ENCODE measurements at places on chromosomes 12 and 14. TPM values are rescaled to one million over a fixed set of nuclear protein-coding genes. Genes with fewer than 3 reads are reported as not detected.

DNA sequence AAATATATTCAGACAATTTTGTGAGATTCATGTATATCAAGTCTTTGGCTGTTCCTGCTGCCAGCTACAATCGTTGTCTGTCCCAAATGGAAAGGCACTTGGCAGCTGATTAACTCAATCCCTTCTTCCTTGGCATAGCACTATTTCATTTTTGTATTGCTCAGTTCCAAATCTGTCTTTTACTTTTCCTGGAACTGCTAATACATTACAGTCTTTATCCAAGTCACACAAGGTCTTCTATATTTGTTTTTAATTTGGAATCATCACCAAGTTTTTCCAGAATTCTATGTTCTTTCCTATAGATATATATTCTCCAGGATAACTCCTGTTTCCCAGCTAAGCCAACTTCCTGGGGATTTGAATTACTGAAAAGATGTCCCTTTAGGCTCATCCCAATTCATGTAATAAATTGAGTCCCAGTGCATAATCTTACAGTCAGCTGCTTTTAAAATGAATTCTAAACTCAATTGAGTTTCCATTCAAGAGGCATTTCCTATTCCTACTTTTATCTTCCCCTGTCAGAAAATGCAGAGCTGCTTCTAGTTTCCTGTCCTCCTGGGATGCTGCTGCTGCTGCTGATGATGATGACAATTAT, 45.9 kb downstream of the DYRK2 start:
- no peak for DNase-seq

- DNase-seq: no peak
Observed at GRCh38 chr12:70221626-70222025, 21.6 kb upstream of the CNOT2 start.

DNA sequence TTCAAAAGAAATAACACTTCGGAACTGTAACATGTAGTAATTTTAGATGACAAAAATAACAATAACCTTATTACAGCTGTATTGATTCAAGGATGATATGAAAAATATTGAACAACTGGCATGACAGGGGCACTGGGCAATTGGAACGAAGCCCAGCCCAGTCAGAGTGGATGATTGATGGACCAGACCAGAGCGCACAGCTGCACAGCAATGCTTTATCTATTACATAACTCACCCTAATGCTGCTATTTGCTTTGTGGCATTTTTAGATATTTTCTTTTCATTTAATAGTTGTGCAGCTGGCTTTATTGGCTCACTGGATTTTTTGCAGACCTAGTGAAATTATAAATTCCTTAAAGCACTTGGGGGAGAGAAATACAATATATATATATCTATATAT, 26.9 kb upstream of the FERMT2 start:
- no peak for DNase-seq

- peak; percentile 71 for DNase-seq
Observed at GRCh38 chr12:43957732-43958372, 122.0 kb downstream of the TMEM117 start.

- DNase-seq: no peak
Observed at GRCh38 chr12:58412461-58413060, 471.2 kb downstream of the ATP23 start.

Gene RND1
- 0.07 TPM for total RNA-seq

DNA sequence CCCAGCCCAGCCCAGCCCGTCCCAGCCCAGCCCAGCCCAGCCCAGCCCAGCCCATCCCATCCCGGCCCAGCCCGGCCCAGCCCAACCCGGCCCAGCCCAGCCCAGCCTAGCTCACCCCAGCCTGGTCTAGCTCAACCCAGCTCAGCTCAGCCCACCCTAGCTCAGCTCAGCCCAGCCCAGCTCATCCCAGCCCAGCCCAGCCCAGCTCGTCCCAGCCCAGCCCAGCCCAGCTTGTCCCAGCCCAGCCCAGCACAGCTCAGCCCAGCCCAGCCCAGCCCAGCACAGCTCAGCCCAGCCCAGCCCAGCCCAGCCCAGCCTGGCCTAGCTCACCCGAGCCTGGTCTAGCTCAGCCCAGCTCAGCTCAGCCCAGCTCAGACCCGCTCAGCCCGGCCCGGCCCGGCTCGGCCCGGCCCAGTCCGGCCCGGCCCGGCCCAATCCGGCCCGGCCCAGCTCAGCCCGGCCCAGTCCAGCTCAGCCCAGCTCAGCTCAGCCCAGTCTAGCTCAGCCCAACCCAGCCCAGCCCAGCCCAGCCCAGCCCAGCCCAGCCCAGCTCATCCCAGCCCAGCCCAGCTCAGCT, 184.7 kb downstream of the TMEM121 start:
- DNase-seq: no peak

GRCh38 chr12:76936275-76937193, 57.7 kb upstream of the CSRP2 start:
- DNase-seq: no peak

Gene TBX3
- 18.4 TPM for total RNA-seq

Gene TSHR
- not detected for total RNA-seq

Gene AKAP6
- total RNA-seq: 0.60 TPM

Gene GSC
- total RNA-seq: not detected

- DNase-seq: no peak
Observed at GRCh38 chr12:89848732-89849131, 140.1 kb upstream of the ATP2B1 start.

- peak; percentile 67 for DNase-seq
Observed at GRCh38 chr14:50397390-50398188, 908 bp upstream of the CDKL1 start.

- DNase-seq: no peak
Observed at GRCh38 chr14:101812071-101812470, 50.6 kb downstream of the PPP2R5C start.

DNA sequence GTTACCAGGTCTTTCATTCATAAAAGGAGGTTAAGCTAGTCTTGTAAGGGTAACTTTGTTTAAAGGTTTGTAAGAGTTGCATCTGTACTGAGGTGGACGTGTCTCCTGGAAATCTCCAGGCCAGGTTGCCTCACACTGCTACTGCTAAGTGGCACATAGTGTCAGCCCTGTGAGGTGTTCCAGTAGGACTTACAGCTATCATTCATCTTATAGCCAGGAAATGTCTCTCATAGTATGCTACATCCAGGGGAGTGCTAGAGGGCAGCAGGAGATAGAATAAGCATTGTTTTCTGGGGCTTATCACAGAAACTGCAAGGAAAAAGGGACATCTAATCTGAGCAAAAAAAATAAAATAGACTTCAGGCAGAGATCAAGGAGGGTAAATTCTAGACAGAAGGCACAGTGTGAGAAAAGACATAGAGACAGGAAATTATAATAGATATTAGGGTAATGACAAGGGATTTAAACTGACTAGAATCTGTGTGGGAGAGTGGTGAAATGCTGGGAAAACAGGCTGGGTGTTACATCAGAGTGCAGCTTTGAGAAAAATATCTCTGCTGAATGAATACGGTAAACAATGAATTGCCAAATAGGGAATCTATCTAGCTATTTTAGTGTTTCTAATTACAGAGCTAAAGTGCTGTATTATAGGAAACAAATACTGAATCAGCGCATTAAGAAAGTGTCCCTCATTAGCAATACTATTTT, 205.1 kb upstream of the ABCD2 start:
- DNase-seq: no peak

- DNase-seq: no peak
Observed at GRCh38 chr12:87304406-87304805, 724.8 kb downstream of the C12orf50 start.

GRCh38 chr14:74896400-74896799, 14.7 kb downstream of the DLST start:
- DNase-seq: no peak

Gene NAB2
- 27.4 TPM for total RNA-seq

DNA sequence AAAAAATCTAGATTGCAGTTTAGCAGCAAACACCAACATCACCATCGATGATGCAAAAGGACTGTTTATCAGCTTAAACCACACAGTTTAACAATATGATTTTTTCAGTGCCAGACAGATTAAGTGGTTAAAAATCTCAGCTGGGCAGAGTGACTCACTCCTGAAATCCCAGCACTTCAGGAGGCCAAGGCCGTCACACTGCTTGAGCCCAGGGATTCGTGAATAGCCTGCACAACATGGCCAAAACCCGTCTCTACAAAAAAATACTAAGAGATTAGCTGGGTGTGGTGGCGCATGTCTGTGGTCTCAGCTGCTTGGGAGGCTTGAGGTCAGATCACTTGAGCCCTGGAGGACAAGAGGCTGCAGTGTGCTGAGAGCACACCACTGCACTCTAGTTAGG, 8.9 kb downstream of the RSRC2 start:
- DNase-seq: peak; percentile 93
